ENCODE measurements at places on chromosomes 1 and 21. TPM values are rescaled to one million over a fixed set of nuclear protein-coding genes. Genes with fewer than 3 reads are reported as not detected.

DNA sequence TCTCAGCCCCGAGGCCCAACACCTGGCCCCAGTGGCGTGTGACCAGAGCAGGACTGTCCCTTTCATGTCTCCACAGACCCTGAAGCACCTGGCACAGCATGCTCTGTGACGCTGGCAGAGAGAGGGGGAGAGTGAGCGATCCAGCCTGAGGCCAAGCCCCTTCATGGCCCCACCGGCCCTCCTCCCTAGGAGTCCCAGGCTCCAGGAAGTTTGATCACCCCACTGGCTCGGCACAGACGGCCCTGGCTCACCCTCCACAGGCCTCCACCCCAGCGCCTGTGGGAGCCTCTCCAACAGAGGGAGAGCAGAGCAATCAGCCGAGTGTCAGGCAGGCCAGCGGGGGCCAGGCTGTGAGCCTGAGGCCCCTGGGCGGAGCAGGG, 11.0 kb downstream of the SH3BGRL3 start:
- no peak for DNase-seq

- no peak for DNase-seq
Observed at GRCh38 chr21:17598437-17598836, 14.3 kb downstream of the BTG3 start.

DNA sequence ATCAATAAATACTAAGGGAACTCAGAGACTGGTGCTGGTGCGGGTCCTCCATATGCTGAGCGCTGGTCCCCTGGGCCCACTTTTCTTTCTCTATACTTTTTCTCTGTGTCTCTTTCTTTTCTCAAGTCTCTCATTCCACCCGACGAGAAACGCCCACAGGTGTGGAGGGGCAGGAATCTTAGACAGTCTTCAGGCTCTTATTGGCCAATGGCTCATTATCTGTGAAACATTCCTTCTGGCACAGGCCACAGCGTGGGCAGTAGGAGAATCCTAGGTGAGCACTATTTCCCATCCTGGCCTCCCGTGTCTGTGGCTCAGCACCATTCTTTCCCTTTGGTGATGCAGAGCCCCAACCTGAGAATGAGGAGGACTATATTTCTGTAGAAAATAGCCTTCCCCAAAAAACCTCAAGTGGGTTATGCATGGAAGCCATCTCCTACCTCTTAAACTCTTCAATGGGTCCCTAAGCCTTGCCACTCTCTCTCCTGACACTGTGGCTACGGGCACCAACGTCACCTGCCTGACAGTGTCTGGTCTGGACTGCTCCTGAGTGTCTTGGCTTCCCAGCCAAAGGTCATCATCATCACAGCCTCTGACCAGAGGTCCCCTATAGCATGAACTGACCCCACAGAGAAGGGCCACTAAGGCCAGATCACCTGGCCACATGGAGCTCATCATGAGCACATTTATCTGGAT, 6.2 kb upstream of the SLAMF1 start:
- DNase-seq, result no peak

The VASH2 gene
- 21.5 TPM for polyA plus RNA-seq

DNA sequence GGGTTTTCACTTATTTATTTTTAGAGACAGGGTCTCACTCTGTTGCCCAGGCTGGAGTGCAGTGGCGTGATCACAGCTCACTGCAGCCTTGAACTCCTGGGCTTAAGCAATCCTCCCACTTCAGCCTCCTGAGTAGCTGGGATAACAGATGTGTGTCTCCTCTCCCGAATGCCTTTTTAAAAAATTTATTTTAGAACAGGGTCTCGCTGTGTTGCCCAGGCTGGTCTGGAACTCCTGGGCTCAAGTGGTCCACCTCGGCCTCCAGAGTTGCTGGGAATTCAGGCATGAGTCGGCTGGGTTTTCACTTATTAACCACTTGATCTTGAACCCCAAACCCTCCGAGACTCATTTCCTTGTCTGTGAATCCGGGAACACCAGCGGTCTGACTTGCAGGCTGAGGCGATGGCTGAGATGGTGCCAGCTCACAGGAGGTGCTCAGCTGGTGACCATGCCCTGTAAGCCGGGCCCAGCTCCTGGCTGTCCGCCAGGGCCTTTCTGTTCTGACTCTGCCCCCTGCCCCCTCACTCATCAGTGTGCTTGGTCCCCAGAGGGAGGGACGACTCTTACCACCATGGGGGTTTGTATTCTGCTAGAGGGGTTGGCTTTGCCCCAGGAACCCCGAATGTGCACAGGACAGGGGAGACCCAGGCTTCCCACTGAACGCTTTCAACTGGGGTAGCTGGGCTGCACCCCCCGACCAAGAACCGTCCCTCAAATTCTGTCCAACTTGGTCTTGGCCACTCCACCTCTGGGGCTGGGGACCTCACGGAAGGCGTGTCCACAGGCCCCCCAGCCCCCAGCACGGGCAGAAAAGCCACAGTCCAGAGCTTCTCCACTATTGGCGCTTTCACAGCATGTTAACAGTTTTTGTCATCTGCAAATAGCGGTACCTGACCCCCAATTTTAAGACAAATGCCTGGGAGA, 22.5 kb downstream of the MMEL1 start:
- no peak for DNase-seq

DNA sequence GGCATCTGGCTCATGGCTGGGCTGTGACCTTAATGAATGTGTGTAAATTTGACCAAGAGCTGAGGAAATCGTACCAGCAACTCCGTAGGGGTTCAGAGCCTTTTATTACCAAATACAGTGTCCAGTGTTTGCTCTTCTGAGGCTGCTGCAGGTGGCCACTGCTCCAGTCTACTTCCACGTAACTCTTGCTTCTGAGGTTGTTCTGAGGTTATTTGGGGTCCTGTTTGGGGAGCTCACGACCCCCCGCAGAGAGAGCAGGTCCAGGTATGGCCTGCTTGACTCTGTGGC, 33.6 kb downstream of the MAN1C1 start:
- no peak for DNase-seq

DNA sequence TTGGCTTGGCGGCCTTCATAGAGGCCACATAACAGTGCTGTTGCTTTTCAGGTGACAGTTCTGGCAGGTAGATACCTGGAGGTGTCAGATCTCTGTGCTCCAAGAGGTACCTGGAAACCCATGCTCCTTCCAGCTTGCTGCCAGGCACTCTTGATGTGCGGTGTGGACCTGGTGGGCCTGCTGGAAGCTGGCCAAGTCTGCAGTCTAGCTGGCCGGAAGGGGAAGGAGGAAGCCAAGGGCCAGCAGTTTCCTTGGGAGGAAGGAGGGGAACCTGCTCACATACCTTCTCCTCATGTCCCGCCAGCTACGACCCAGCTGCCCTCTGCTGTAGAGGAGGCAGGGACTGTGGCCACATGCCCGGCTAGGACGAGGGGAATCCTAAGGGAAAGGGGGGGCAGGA, 166.4 kb upstream of the AJAP1 start:
- no peak for DNase-seq

DNA sequence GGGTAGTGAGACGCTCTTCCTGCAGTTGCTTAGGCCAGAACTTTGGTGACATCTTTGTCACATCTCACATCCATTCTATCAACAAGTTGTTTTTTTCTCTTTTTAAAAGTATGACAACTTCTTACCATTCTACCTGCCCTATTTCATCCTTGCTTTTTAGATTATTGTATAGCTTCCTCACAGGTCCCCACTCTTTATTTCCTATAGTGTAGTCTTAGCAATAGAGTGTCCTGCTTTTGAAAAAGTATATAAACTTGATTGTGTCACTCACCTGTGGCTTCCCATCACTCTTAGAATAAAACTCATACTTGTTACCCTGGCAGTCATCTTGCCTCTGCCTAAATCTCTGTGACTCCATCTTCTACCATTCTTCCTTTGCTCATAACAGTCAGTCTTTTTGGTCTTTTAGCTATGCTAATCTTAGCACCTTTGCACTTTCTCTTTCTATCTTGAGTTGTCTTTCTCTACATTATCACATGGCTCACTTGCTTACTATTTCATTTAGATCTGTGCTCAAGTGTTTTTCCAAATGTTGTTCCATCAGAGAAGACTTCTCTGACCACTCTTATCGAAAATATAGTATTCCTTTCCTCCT, 9.5 kb downstream of the CDC73 start:
- DNase-seq, result no peak

DNA sequence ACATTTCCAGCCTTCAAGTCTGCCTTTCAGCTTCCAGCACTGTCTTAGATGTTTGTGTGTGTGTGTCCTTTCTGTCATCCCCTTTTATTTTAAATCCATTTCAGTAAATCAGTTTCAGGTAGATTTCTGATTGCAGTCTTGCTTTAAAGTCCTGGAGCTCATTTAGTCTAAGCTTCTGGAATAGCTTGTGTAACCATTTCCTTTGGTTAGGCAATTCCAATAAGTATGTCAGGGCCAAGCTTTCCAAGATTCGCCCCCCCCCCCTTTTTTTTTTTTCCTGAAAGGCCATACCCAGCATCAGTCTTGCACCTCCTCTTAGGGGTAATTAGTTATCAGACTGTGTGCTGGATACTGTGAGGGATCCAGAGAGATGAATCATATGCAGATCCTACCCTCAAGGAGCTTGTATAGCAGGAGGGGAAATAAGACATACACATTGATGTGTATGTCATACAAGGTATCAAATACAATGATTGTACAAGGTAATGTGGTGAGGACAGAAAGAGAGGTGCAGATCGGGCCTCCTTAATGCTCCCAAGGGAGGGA, 41.3 kb downstream of the NFYC start:
- DNase-seq, result no peak

All from renal cortex interstitium (tissue), 15 donors.